ENCODE measurements at places on chromosomes 5 and 9.

GRCh38 chr5:126219616-126220015 is 203.6 kb upstream of the GRAMD2B start:
- DNase-seq, result no peak

DNA sequence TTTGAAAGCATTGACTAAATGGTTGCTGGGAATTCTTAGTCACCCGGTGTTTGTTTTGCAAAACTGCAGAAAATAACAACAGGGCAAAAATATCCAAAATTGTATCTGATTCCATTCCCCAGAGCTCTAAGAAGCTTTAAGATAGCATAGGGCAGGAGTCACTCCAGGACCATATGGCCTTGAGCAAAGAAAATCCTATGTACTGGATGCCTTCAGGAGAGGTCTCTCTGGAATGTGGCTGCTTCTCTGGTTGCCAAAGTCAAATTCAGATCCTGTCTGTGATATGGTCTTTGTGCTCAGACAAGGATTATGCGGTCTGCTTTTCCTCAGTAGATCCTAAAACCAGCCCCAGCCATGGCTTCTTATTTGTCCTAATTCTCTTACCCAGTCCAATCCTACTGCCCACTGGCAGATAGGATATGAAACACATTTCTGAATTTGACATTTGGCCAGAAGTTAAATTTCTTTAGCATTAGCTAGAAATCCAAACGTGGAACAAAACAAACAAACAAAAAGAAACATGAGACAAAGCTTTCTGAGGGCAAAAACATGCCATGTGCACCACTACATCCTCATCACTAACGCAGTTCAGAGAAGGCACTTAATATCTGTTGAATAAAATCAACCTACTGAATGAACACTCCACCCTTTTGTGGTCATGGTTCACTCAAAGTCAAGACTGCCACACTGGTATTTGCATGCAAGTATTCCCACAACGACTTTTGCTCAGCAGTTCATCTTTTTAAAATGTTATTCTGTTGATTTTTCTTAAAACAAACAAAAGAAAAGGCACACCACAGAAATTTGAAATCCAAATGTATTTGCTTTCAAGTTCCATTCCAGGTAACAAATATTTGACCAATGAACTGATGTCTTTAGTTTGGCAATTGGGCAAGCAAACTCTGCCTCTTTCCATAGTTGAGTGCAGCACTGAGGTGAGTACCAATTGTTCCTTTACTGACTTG is 165.7 kb downstream of the TRPM6 start:
- no peak for DNase-seq

DNA sequence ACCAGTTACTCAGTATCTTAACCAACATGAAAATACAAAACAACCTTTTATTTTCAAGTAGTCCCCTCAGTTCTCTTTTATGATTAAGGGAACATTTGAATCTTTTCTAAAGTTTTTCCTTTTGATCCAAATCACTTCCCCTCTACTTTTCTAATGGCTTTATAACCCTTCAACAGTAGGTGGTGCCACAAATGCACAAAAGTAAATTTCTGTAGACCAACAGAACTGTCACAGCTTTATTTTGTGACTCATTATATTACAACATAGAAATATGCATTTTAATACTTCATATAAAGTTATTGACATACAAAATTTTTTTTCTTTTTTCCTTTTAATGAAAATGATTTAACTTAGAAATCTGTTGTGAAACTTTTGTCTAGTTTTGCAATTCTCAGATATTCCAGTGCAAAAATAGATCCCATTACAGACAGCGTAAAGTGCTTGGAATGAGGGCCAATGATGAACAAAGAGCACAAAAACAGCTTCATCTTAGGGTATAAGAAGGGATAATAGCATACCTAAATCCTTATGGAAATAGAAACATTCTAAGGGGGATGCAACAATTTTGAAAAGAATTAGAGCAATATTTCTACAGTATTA is 17.0 kb downstream of the NIPSNAP3B start:
- DNase-seq, result peak; percentile 1

DNA sequence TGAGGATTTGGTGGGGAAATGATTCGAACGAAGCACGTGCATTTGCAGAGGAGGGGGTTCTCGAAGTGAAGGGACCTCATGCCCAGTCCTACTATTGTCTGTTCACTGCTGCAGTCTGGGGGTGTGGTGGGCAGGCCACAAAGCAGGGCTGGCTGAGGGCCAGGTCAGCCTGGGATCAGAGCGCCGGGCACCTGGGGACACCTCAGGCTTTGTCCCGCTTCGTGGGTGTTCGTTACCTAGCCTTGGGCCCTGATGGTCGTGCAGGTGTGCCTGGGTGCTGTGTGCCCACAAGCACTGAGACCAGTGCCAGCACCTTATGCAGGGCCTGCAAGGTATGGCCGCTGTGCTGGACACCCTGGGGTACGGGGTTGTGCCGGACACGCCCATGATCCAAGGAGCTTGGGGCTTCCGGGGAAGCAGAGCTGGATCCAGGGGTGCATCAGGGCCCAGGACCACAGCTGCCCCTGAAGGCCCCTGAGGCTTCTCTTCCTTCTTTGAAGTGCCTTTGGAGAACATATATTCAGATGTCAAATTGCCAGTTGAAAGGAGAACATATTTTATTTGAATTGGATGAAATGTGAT is 80.6 kb downstream of the COL5A1 start:
- no peak for DNase-seq

- no peak for DNase-seq
These were observed 301.4 kb downstream of the PDE4D start for GRCh38 chr5:59592101-59592500.

Data from kidney glomerular epithelial cell (primary cell).